ENCODE measurements at places on chromosomes 7 and 10.
A peak's percentile ranks its signal among the peaks of the same experiment; 100 is the strongest.

DNA sequence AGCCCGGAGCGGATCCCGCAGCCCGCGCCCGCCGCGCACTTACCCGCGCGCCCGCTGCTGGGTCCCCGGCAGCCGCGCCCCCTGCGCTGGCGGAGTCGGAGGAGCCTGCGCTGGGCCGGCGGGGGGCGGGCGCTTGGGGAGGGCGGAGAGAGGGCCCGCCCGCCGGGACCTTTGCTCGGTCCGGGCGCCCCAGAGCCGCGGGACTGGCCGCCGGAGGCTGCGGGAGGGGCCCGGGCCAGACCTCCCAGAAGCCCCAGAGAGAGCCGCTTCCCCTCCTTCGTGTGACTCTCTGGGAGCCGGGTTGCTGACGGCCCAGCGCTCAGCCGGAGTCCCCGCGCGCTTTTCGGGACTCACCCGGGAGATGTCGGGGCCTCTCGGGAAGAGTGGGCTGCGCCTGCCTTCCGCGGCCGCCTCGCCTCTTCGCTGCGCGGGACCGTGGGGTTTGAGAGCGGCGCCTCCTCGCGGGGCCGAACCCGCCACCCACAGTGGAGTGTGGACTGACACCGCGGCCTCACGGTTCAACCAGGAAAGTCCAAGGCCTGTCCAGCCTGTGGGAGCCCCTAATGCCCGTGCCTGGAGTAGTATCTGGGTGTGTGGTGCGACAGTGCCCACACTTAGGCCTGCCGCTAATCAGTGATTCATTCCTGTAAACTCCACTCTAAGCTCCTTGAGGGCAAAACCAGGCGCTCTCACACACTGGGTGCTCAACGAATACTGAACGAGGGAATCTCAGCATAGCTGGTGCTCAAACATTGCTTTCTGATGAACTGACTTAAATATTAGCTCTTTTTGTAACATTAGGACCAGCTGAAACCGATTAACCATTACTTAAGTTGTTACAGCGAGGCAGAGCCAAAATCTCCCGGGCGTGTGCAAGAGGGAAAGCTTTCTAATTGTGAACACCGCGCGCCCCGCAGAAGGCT, at the start of gene GSDME:
TSS of gene GSDME (minus strand) at position 112 of the 923 bp plus-strand sequence. CDS start 7,690 bp downstream, outside the sequence.
- DNase-seq, result peak; percentile 29

DNA sequence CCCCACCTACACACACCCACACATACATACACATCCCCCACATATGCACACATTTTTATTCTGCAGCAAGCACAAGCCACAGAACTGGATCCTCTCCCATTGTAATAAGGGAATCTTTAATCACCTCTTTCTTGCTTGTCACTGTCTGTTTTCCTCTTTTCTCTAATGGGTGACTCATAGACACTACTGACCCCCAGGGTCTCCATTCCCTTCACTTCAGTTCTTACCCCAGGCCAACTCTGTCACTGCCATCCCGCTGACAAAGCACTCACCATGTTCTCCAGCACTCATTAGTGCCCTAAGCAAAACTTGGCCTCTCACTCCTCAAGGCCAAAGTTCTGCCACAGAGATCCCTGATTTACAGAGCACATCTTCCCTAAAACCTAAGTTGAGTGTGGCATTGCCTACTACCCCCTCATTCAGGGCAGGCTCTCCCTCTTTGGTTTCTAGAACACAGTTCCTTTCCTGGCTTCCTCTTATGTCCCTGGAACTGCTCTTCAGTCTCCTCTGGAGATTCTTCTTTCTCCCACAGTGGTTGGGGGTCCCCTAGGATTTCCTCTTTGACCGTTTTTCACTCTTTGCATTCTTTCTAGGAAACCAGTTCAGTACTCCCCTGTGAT, 39.6 kb upstream of the INHBA start:
- DNase-seq, result no peak

DNA sequence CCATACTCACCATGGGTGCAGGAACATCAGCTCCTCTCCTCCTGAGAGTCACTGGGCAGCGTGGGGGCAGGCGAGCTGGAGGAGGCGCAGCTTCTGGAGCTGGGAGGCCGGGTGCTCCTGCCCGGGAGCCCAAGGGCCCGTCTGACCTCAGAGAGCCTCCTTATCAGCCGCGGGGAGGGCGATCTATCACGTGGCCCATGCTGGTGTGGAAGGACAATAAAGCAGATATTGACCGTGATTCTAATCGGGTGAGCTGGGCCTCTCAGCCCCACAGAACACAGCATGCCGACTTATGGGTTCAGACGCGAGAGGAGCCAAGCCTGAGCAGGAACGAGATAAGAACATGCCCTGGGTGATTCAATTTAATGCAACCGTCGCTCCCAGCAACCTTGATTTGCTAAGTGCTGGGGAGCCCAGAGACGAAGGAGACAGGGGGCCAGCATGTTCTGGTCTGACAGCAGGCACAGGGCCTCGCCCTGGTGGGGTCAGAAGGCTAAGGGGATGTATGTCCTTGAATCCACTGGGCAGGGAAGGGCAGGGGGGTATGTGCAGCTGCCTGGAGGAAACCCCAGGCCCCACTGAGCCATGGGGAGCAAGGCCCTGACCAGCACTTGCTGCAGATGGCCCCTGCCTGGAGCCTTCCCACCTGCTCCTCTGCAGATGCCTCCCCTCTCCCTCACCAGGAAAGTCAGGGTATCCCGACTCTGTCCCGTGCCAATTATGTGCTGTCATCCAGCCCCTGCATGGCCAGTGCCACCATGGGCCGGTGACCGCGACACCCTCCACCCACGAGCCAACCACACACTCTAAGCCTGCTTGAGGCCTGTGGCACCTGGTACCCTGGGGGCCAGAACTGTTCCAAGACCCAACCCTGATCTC, 95.3 kb upstream of the RET start:
- DNase-seq, result no peak

DNA sequence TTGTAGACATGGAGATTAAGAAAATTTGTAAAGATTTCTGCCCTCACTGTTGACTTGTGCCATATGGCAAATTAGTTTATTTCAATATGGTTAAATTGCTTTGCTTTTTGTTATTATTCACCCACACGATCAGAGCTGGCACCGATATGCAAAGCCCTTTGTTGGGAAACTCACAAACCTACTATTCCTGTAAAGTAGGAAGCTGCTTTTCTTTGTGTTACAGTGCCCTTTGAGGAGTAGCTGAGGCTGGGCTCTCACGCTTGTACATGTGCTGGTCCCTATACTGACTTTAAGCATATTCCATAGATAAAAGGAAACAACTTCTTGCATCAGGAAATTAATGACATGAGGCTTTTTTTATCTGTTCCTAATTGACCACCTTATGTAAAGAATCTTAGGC, 17.6 kb upstream of the AOAH start:
- no peak for DNase-seq

DNA sequence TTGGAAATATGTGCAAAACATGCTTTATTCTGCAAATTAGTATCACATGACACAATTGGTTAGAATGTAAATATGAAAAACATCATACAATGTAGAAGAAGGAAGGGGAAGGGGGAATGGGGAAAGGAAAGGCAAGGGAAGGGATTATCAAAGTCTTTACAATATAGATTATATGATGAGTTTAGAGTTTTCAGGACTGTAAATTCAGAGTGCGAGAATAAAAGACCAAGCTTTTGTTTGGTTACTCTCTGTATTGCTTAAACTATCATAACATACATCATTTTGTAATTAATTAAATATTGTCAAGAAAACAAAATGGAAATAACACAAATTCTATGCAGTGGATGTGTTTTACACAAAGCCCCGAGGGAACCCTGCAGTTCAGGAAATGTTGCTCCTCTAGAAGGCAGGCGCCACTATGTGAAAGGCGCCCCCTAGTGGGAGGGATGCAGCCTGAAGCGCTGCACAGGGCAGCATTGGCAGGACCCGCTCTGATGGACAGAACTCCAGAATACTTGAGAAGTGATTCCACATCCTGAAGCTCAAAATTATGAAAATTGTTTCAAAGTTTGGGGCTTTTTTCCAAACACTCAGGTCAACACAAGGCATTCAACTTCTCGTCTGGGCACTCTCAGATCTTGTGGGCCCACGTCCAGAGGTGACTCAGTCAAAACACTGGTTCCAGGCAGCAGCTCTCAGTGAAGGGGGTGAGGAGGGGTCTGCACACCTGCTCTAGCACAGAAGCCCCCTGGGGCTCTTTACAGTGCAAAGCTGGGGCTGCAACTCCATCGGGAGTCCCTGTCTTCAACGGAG, 31.6 kb upstream of the TMEM254 start:
- peak; percentile 72 for DNase-seq

- no peak for DNase-seq
Measured at GRCh38 chr10:109219935-109220605, 703.2 kb downstream of the XPNPEP1 start.

DNA sequence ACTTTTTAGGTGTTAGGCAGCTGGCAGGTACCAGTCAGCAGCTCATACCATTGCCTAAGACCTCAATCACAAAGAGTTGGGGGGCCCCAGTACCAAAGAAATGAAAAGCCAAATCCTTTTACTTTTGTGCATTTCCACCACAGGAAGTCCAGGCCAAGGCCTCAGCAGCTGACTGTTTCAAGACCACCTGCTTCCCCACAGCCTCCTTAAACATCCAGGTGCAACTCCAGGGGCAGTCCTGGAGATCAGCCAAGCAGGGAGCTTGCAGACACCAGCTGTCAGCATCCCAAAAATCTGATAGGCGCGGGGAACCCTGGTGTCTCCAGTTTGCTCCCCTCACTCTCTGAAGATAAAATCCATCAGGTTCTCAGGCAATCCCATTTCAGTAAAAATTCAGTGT, 91.5 kb upstream of the EFCAB10 start:
- peak; percentile 28 for DNase-seq

- no peak for DNase-seq
Measured at GRCh38 chr7:17304926-17305325, 6.5 kb downstream of the AHR start.

DNA sequence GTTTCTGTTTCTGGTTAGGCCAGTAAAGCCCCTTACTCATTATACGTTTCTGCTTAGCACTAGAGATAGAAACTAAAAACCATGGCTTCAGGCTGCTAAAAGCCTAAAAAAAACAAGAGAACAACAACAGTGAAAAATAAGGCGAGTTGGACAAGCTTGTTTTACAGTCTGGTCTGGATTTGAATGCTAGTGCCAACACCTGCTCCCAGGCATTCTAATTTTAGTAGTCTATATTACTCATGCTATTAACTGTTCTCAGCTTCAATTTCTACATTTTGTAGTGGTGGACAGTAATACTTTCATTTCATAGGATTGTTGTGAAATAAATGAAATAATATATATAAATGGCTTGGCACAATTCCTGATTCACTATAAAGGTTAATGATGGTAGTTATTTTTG, 108.5 kb downstream of the HBP1 start:
- no peak for DNase-seq

- no peak for DNase-seq
Measured at GRCh38 chr7:28411876-28412662, at the start of gene CREB5. CREB5 (plus strand) TSS chr7:28412518; CDS start chr7:28412915, 397 bp downstream.

DNA sequence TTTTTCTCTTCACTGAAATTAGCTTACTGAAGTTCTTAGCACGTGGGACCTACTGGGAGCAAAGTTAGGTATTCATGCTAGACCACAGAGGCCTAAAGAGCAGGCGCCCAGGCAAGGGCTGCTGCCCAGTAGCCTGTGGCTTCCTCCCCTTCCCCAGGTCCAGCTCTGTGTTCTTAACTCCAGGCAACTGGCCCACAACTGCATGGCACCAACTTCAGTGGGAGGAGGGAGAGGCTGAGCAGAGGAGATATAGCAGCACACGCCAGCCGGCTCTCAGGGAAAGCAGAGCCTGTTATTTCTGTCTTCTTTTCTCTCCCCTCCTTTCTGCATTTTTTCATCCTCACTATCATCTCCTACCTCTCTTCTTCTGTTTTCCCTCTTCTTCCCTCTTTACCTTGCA, 67.4 kb downstream of the PCGF5 start:
- no peak for DNase-seq

GRCh38 chr10:68756246-68756645, 35.2 kb downstream of the CCAR1 start:
- DNase-seq, result no peak

- DNase-seq, result no peak
Measured at GRCh38 chr7:30625283-30625682, 30.6 kb downstream of the GARS1 start.

DNA sequence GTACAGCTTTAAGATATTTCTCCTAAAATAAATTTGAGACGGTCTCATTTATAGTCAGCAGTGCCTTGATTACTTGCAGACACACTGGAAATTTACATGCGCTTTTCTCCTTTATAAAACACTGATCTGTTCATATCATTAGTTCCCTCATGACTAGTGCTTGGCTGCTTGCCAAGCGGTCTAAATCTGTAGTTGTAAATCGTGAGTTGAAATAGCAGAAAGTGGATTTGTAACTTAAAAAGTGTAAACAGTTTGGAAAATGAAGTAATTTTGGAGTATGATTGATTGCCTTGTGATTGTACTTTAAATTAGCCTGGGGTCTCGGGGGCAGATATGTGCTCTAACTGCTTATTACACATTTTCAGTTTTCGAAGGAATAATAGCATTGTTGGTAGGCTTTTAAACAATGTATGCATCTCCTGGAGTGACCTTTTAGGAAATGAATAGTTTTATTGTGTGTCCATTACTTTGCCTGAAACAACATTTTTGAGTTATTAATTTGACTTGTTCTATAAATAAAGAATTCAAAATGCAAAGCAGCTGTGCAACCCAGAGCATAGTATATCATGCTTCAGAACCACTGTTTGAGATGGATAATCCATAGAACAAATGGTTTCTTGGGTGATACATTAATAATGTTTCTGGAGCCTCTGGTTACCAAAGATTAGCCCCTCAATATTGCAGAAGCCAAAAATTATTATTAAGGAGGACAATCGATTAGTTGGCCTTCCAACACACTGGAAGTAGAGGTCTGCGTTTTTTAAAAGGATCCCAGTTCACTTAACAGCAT, 73.3 kb downstream of the ARID5B start:
- no peak for DNase-seq

DNA sequence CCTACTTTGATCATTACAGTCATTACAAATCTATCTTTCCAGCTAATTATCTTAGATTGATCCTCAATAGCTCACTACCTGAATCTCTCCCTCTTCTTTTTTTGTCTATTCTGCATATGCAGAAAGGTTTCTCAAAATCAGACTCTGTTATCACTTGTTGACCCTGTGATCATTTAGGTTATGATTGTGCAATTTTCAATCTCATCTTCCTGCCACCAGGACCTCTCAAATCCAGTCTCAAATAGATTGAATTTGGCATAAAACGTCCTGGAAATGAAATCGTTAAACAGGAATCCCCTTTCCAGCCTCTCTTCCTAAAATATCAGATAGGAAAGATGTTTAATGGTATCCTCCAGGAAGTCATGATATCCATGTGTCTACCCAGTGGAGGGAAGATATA, 96.6 kb downstream of the ST8SIA6 start:
- no peak for DNase-seq

DNA sequence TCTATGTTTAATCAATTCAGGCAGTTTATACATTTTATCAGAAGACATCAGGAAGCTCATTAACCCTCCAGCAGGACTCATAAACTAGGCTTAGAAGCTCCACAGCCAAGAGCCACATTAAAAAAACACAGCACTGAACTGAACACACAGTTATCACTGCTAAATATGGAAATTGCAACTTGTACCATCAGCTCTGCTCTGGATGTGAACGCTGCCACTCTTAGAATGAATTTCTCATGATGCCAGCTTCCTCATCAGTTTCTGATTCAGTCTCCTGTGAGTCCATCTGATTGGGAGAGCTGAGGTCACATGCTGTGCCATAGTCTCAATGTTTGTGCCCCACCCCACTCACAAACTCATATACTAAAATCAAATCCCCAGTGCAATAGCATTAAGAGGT, 17.1 kb upstream of the ING3 start:
- DNase-seq, result no peak
